Retina (tissue), 1 donor: ENCODE measurements at places on chromosomes 7 and 10.

- DNase-seq = no peak
Observed at GRCh38 chr7:41706228-41706930, 3.5 kb upstream of the INHBA start.

GRCh38 chr7:82655965-82656364, 212.4 kb upstream of the CACNA2D1 start:
- DNase-seq = no peak

- DNase-seq = no peak
Observed at GRCh38 chr7:131328377-131329175, 900 bp downstream of the MKLN1 start.

GRCh38 chr10:130809761-130810515, 501.6 kb downstream of the TCERG1L start:
- DNase-seq = peak; percentile 55

GRCh38 chr10:101684782-101685181, 10.2 kb downstream of the FBXW4 start:
- no peak for DNase-seq

GRCh38 chr10:28094121-28094520, 95.2 kb upstream of the ODAD2 start:
- DNase-seq = peak; percentile 5

GRCh38 chr10:44325157-44325556, 59.7 kb downstream of the CXCL12 start:
- no peak for DNase-seq

GRCh38 chr7:74554178-74554577, 100.5 kb downstream of the GTF2IRD1 start:
- DNase-seq = no peak

DNA sequence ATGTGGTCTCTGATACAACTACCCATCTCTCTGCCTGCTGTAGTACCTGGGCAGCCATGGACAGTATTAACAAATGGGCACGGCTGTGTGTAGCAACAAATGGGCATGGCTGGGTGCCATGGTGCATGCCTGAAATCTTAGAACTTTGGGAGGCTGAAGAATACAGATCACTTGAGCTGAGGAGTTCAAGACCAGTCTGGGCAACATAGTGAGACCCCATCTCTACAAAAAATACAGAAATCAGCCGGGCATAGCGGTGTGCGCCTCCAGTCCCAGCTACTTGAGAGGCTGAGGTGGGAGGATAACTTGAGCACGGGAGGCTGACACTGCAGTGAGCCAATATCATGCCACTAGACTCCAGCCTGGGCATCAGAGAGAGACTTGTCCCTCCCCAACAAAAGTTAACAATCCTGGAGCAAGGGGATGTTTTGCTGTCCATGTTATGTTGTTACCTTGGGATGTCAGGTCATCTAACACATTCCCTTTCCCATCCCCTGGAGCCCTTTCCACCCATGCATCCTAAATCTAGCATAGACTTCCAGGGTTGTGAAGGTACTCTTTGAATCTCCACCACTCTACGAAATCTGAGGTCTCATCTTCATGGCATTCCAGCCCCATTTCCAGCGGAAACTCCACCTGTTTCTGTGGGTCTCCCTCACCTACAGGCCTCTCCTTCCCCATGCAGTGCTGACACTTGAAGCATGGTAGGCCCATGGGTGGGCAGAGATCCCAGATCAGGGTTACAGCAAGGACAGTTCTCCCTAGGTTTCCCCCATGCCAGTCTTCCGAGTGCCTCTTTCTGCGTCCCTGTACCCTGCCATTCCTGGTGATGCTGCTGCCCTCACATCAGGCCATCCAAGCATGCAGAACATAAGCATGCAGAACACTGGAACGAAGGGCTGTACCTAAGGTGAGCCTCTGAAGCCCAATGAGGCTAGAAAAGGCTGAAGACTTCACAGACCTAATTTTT, 13.1 kb downstream of the FXYD4 start:
- no peak for DNase-seq

DNA sequence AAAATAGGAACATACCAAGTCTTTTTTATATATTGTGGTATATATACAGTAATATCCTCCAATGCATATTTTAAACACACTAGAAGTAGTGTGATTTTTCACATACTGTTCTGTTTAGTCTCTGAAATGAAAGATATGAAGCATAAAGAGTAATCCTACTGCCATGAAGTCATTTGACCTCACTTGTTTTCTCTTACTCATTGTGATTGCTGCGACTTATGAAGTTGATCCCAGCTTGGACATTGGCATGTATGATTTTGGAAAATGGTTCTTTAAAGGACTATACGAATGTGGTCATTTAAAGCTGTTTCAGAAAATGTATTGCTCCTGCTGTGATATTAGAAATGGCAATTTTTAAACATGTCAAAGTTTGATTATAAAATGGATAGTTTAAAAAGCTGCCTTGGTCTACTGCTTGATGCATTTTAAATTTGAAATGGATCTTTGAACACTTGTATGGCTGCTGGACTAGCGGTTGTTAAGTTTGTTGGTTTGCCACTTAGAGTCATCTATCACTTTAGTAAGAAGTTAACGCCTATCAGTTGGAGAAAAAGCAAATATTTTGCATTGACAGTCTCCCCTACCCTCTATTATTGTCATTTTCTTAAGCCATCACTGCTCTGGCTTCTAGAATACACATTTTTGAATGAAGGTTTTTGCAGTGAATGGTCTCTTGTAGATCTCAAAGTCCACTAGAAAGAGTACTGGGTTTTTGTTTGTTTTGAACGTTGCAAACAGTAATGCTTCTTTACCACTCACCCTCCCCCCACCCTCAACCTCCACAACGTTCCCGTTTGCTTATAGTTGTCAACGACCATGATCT, 881 bp upstream of the PCGF5 start:
- no peak for DNase-seq

DNA sequence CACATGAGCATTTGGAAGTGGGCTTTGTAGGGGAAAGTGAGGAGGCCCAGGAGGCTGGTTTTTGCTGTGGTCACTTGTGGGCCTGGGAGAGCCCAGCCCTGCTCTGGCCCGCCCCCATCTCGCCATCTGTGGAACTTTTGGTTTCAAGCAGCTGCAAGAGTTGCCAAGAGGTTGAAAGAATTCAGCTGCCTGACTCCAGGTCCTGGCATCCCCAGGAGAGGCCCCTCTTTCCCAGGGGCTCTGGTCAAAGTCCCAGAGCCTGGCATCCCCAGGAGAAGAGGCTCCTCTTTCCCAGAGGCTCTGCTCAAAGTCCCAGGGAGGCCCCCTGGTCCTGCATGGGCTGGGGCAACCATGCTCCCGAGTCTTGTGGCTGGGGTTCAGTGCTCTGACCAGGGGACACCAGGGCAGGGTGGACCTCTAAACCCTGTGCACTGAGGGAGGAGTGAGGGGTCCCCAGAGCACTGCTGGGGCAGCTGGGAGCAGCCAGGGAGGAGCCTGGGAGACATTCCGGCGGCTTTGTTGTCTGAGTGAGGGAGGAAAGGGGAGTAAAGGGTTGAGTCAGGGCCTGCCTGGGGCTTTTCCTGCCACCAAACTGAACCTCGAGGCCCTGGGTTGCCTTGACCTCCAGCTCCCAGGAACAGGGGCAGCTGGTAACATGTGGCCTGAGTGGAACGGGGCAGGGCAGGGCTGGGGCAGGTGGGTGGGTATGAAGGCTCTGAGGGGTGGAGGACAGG, 27.7 kb upstream of the CSGALNACT2 start:
- no peak for DNase-seq

- DNase-seq = no peak
Observed at GRCh38 chr7:100476903-100477870, 1.8 kb downstream of the TSC22D4 start.
